Mesothelial cell of epicardium (in vitro differentiated cells): ENCODE measurements at places on chromosomes 11 and 22.

DNA sequence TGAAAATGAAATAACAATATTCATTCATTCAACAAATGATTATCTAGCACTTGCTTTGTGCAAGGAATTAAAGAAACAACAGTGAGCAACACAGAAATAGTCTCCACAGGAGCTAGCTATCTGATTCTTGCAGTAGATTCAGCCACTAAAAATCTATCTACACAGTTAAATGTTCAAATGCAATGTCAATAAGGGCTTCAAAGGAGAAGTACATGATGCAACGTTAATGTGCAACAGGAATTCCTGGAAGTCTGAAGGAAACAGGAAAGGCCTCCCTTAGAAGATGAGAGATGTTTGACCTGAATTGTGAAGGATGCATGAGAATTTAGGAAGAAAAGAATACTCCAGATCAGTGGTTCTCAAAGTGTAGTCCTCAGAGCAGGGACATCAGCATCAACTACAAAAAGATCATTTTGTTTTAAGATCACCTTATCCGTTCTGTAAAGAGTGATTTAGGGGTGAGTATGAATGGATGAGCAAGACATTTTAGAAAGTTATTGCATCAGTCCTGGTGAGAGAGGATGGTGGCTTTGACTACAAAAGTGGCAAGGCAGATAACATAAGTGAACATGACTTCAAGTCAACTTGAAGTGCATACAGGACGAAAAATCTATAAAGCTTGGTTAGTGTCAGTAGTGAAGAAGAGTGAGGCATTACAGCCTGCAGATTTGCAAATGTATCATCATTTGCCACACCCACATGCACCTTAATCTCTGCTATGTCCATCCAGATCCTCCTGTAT is 96.0 kb downstream of the ETS1 start:
- no peak for DNase-seq

DNA sequence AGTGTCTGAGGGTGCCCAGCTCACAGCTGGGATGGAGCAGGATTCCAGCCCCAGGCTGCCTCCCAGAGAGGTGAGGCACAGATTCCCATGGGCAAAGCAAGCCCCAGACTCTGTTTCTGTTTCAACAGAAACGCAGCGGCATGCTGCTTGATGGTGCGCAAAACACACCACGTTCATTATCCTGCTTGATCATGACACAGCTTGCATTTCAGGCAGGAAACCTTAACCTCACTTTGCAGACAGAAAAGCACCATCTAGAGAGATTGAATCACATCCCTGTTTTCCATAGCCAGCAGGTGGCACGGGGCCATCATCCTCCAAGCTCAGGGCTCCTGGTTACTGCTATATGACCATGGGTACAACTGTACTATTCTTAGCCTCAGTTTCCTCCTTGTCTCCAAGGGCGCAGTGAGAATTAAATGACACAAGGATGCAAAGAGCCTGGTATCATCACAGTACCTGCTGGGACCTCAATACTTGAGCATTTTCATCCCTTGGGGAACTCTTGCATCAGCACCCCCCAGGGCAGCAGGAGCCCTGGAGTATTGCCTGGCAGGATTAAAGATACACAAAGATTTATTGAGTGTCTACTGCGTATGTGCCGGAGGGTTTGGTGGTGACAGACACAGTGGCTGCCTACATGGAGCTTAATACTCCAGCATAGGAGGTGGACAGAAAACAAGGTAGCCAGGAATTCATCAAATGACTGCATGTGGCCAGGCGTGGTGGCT is 110.0 kb downstream of the TP53I11 start:
- no peak for DNase-seq

GRCh38 chr22:27650985-27651384 is 150.6 kb downstream of the MN1 start:
- no peak for DNase-seq

- DNase-seq, result no peak
These were observed 396.2 kb downstream of the BUD13 start for GRCh38 chr11:116376547-116376946.

DNA sequence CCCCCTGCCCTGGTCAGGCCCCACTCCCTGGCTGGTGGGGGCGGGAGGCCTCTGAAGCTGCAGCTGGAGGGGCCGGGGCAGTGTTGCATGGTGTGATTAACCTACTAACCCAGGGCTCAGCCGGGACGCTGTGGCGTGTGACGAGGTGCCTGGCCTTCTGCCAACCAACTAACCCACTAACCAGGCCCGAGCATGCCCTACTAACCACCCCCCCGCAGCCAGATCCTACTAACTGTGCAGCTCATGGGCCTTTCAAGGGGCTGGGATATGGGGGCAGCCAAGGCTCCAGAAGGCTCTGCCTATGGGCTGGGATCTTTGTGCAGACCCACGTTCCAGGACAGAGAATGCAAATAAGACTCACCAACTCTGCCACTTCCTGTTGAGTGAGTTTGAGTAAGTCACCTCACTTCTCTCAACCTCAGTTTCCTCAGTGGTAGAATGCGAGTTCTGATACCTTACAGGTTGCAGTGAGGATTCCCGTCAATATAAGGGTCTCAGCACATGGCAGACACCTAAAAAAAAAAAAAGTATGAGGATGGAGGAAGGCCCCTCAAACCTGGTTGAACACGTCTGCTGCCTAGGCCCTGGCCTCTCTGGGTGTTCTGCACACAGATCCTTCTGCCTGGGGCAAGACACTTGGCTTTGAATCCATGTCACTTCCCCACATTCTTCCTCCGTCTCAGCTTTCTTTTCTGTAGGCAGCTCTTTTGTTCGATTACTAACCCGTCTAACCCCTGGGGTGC is 14.1 kb downstream of the MIAT start:
- DNase-seq, result no peak

- DNase-seq, result peak; percentile 80
These were observed 945 bp downstream of the ROBO3 start for GRCh38 chr11:124865902-124866851.

DNA sequence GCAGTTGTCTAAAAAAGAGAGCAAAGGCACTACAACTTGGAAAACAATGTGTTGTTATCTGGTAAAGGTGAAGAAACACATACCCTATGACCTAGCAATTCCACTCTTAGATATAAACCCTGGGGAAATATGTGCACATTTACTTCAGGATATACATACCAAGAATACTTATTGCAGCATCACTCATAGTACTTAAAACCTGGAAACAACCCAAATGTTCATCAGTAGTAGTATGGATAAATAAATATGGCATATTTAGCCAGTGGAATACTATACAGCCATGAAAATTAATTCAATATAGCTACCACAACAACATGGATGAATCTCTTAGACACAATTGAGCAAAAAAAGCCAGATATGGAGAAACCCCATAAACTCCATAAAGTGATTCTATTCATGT is 26.1 kb upstream of the MICAL2 start:
- DNase-seq, result no peak

GRCh38 chr11:4647766-4648165 is 4.0 kb downstream of the OR51E1 start:
- no peak for DNase-seq

- DNase-seq, result no peak
These were observed 86.4 kb downstream of the DLG2 start for GRCh38 chr11:85540635-85541205.

GRCh38 chr11:113242767-113243397 is 71.5 kb upstream of the TTC12 start:
- no peak for DNase-seq

DNA sequence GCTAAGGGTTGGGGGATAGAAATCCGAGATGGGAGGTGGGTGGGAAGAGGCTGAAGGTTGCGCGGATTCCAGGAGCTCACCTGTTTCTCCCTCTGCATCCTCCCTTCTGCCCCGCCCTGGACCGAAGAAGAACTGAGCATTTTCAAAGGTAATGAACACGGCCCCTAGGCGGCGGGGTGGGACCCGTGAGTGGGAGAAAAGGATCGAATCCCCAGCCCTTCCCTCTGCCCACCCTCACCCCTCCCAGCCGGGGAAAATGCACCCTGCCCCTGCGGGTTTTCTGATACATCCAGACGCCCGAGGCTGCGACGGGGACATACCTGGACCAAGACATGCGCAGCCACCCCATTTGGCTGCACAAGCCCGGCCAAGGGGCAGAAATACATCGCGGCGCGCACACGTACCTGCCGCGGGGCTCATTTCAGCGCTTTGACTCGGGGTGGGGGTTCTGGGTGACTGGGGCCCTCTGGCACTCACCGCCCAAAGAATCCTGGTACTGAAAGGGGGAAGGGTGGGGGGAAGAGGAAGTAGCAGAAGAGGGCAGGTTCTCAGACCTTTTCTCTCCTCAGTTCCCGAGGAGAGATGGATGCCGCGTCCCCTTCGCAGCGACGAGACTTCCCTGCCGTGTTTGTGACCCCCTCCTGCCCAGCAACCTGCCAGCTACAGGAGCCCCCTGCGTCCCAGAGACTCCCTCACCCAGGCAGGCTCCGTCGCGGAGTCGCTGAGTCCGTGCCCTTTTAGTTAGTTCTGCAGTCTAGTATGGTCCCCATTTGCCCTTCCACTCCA is 6.0 kb downstream of the VSIG2 start:
- DNase-seq, result no peak

DNA sequence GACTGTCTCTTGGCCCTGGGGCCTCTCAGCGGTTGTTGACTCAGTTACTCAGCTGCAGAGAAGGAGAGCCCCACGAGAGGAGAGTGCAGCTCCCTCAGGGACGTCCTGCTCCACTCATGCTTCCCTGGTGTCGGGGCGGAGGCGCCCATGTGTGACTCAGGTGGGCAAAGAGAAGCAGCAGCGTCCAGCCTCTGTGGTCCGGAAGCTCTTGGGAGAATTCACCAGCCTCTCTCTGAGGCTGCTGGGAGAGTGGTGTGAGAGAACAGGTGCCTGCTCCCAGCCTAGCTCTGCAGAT is 25.7 kb downstream of the GLB1L2 start:
- no peak for DNase-seq

DNA sequence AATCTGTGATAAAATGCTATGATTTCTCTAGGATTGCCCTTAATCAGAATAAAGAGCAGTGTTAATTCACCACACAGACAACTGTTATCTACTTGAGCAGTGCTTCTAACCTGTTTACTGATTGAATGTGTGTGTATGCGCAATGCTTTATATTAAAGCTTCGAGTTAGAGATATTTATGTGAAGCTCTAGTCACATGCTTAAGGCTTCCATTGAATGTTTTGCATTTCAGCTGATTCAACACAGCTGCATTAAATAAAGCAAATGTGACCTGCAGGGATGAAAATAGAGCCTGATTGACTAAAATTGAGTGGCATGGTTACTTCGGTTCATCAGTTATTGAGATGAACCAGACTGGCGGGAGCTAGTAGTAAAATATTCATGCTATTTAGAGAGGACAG is 395.3 kb downstream of the JRKL start:
- no peak for DNase-seq

- no peak for DNase-seq
These were observed 15.9 kb downstream of the RTN4RL2 start for GRCh38 chr11:57476047-57476756.

GRCh38 chr11:131331010-131331409 is 39.4 kb upstream of the NTM start:
- DNase-seq, result no peak

- DNase-seq, result no peak
These were observed 35.1 kb upstream of the PDGFD start for GRCh38 chr11:104199053-104199452.

GRCh38 chr11:118853678-118854077 is 30.0 kb upstream of the CXCR5 start:
- DNase-seq, result no peak

GRCh38 chr11:21489416-21490115 is 703.3 kb upstream of the ANO5 start:
- DNase-seq, result no peak

GRCh38 chr22:17781319-17782031 is 7.2 kb upstream of the BID start:
- DNase-seq, result no peak

DNA sequence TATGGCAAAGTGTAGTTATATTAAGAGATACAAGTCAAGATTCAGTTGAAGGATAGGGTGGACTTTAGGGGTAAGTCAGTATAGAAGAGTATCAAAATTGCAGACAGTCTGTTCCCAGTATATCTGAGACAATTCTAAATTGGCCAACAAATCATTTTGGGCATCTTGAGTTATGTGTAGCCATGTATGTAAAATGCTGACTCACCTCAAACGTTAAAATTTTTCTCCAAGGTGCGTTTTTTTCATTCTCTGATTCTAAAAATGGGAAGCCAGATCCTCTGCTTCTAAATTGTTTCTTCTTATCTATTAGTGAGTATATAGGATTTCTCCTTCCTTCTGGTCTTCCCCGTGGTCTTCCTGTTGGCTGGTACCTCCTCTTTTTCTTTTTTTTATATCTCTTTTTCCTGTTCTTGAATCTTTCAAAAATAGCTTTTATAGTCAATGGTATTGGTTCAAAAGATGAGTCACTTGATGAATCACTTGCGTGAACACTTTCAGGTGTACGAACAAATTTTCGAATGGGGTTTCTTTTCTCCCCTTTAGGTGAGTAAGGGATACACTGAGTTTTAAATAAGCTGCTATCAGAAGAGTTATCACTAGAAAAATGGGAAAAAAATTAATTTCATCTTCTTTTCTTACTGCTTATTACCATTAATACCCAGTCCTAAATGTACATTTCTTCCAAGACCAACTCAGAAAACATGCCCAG is 3.2 kb downstream of the TAF1D start:
- DNase-seq, result no peak

- no peak for DNase-seq
These were observed 1231.6 kb downstream of the TBC1D22A start for GRCh38 chr22:47994045-47994444.

DNA sequence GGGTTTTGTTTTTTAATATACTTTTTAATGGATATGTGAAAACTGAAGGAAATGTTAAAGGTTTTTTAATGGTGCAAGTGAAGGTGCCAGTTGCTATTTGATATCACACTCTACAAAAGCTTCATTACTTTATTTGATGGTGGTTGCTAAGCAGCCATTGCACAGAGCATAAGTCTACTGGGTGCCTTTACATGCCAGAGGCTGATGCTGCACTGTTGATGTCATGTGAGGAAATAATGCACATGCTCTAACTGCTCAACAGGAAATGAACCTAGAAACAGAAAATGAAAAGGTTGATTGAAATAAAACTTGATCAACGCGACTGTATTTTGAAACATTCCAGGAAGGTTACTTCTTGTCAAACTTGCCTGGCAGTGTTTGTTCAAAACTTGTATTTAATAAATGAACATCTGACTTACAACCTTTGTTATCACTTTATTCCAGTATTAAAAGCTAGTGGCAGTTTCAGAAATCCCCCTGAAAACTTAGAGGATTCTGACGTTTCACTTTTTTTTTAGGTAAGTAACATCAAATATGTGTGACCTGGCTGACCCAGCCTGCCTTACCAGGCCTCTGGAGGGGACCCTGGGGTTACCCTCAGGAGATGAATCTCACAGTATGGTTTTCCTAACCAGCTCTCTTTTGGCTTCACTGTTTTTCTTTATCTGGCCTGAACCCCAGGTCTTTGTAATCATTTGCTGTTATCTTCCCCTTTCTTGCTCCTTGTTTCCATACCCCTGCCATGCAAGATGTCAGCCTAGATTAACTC is 2.4 kb upstream of the ATP5MG start:
- no peak for DNase-seq
